ENCODE measurements at places on chromosomes 11 and 22.

- peak; percentile 4 for DNase-seq
- H3K36me3 ChIP-seq, result peaks cover 25% of the 10 kb centered on the region
- no peak overlapping the region for H3K4me3 ChIP-seq
- H3K4me1 ChIP-seq, result no peaks in the 10 kb centered on the region
Measured at GRCh38 chr11:20397281-20397680, 9.8 kb downstream of the PRMT3 start.

DNA sequence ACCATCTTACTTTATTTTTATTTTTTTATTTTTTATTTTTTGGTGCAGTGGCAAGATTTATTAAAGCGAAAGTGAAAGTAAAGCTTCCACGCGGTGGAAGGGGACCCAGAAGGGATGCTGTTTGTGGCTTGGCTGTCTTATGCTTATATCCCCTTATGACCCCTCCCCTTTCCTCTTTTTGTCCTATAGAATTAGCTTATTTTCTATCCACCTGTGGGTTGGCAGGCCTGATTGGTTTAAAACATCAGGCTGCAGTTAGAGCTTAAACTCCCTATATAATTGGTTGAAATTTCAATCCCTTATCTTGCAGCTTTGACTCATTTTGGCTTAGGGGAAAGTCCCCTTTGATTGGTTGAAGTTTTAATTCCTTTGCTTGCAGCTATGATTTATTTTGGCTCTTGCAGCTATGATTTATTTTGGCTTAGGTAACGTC lies 50.5 kb downstream of the NNMT start:
- H3K27ac ChIP-seq, result no peak overlapping the region
- H3K4me1 ChIP-seq, result no peaks in the 10 kb centered on the region
- H3K36me3 ChIP-seq, result no peaks in the 10 kb centered on the region
- no peak overlapping the region for H3K4me3 ChIP-seq
- H3K27me3 ChIP-seq, result no peaks in the 10 kb centered on the region

- H3K4me3 ChIP-seq, result no peak overlapping the region
- H3K27me3 ChIP-seq, result peaks cover 5% of the 10 kb centered on the region
- peak; percentile 68 for DNase-seq
- H3K27ac ChIP-seq, result no peak overlapping the region
- no peaks in the 10 kb centered on the region for H3K36me3 ChIP-seq
- no peaks in the 10 kb centered on the region for H3K4me1 ChIP-seq
Measured at GRCh38 chr11:113305440-113306336, 8.7 kb upstream of the TTC12 start.

DNA sequence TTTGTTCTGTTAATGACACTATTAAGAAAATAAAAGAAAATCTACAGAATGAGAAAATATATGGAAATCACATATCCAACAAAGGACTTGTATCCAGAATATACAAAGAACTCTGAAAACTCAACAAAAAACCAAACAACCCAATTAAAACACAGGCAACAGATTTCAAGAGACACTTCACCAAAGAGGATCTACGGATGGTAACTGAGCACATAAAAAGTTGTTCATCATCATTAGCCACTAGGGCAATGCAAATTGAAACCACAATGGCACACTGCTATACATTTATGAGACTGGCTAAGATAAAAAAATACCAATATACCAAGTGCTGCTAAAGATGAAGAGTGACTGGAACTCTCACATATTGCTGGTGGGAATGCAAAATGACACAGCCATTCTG lies 34.5 kb upstream of the SLC25A1 start:
- no peak overlapping the region for H3K4me3 ChIP-seq
- H3K27ac ChIP-seq, result no peak overlapping the region
- no peak for DNase-seq

GRCh38 chr11:65066315-65066714 lies 8.0 kb upstream of the NAALADL1 start:
- no peak overlapping the region for H3K27ac ChIP-seq
- no peak for DNase-seq
- no peaks in the 10 kb centered on the region for H3K36me3 ChIP-seq
- H3K4me3 ChIP-seq, result no peak overlapping the region
- H3K4me1 ChIP-seq, result no peaks in the 10 kb centered on the region

DNA sequence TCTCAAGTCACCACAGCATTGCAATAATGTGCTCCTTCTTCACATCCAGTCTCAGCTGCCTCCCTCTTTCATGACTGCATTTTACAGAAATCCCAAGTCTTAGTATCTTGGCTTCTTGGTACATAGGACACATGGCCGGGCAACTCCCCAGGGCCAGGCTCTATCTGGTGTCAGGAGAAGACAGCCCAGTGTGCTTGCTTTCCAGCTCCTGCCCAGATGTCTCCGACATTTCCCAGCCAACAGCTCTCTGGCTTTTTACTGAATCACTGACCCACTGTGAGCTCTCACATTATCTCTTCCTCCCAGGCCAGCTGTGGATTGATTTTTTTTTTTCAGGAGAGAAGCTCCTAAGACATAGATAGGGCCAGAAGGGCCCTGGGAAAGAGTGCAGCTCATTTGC lies 346.0 kb upstream of the C11orf87 start:
- no peak overlapping the region for H3K4me3 ChIP-seq
- no peak for DNase-seq
- H3K27ac ChIP-seq, result no peak overlapping the region
- no peaks in the 10 kb centered on the region for H3K4me1 ChIP-seq
- no peaks in the 10 kb centered on the region for H3K27me3 ChIP-seq

- H3K27ac ChIP-seq, result no peak overlapping the region
- no peak for DNase-seq
- no peak overlapping the region for H3K4me3 ChIP-seq
Measured at GRCh38 chr11:101866619-101867491, 48.0 kb upstream of the CEP126 start.

DNA sequence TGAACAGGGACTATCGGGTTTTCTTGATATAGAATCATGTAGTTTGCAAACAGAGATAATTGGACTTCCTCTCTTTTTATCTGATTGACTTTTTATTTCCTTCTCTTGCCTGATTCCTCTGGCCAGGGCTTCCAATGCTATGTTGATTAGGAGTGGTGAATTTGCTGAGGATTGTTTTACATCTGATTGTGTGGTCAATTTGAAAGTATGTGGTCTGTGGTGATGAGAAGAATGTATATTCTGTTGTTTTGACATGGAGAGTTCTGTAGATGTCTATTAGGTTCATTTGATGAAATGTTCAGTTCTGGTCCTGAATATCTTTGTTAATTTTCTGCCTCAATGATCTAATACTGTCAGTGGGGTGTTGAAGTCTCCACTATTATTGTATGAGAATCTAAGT lies 713.2 kb upstream of the CCDC179 start:
- H3K27me3 ChIP-seq, result no peaks in the 10 kb centered on the region
- H3K36me3 ChIP-seq, result no peaks in the 10 kb centered on the region
- no peak overlapping the region for H3K4me3 ChIP-seq
- DNase-seq, result no peak
- no peak overlapping the region for H3K27ac ChIP-seq

DNA sequence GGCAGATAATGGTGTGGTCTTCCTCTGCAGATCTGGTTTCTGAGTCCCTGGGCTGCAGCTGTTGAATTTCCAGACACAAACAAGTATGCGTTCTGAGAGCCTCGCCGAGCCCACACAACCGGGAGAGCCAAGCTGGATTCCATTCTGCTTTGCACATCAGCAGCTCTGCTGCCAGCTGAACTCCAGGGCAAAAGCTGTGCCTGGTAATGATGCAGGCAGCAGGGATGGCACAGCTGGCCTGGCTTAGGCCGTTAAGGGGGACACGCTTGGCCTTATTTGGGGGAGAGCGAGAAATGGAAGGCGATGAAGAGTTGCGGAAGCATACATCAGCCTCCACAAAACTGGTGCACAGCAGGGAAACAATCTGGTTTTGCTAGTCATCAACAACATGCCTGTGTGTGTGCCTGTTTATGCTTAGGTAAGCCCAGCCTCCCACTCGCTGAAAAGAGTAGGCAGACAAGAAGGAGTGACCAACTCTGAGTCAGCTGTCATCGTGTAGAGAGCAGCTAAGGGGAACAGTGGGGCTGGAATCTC lies 25.1 kb downstream of the ADAMTS8 start:
- no peak overlapping the region for H3K4me3 ChIP-seq
- H3K27me3 ChIP-seq, result no peaks in the 10 kb centered on the region
- no peaks in the 10 kb centered on the region for H3K36me3 ChIP-seq
- no peak overlapping the region for H3K27ac ChIP-seq

DNA sequence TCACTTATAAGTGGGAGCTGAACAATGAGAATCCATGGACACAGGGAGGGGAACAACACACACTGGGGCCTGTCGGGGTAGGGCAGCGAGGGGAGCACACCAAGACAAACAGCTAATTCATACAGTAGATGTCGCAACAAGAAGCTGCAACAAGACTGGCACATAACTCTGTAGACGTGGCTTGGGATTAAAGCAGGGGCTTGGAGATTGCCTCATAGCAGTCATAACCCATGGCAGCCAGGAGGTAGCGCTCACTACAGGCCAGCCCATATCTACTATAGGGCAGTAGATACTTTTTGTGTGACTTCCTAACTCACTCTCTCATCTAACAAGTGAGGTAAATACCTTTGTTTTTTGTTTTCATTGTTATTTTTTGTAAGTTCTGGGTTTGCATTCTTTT lies 1.7 kb upstream of the OR9G4 start:
- no peak for DNase-seq
- no peak overlapping the region for H3K27ac ChIP-seq
- no peaks in the 10 kb centered on the region for H3K27me3 ChIP-seq
- no peak overlapping the region for H3K4me3 ChIP-seq
- H3K4me1 ChIP-seq, result no peaks in the 10 kb centered on the region

GRCh38 chr22:38114484-38115398 lies 4.3 kb upstream of the BAIAP2L2 start:
- peaks cover 7% of the 10 kb centered on the region for H3K36me3 ChIP-seq
- DNase-seq, result peak; percentile 58
- H3K27ac ChIP-seq, result no peak overlapping the region
- peaks cover 8% of the 10 kb centered on the region for H3K4me1 ChIP-seq

GRCh38 chr22:27638329-27639233 lies 163.0 kb downstream of the MN1 start:
- H3K36me3 ChIP-seq, result no peaks in the 10 kb centered on the region
- H3K4me1 ChIP-seq, result no peaks in the 10 kb centered on the region
- H3K4me3 ChIP-seq, result no peak overlapping the region
- no peak for DNase-seq
- no peak overlapping the region for H3K27ac ChIP-seq

Measured in T-cell (primary cell).